ENCODE measurements at places on chromosomes 7 and 10.

DNA sequence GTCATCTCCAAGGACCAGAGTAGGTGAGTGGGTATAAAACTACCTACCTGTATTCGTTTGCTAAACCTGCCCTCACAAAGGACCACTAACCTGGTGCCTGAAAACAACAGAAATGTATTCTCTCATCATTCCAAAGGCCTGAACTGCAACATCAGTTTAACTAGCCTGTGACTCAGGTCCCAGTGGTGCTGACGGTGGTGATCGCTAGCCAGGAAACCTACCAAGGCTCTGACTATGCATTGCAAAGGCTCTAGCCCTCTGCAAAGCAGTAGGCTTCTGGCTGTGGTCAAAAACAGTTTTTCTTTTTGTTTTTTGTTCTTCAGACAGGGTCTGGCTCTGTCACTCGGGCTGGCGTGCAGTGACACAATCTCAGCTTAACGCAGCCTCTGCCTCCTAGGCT is 107.5 kb downstream of the NPTX2 start:
- DNase-seq, result no peak

GRCh38 chr10:107618504-107618994 is 454.0 kb upstream of the SORCS1 start:
- no peak for DNase-seq

GRCh38 chr7:41203542-41203941 is 499.3 kb downstream of the INHBA start:
- no peak for DNase-seq

- DNase-seq, result no peak
Observed at GRCh38 chr10:123043409-123043925, 34.7 kb downstream of the ACADSB start.

DNA sequence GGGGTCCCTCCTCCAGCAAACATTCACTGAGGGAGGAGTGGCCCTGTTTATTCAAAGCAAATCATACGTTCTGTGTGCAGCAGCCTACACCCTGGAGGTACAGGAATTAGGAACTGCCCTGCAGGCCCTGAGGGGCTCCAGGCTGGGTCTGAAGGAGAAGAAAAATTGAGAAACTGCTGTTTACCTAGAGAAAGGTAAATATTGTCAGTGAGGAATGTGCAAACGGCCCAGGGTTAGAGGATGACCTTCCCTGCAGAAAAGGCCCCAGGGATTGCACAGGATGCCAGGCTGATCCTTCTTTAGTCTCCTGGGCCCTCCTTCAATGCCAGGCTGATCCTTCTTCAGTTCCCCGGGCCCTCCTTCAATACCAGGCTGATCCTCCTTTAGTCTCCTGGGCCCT is 5.7 kb downstream of the CALML5 start:
- no peak for DNase-seq

DNA sequence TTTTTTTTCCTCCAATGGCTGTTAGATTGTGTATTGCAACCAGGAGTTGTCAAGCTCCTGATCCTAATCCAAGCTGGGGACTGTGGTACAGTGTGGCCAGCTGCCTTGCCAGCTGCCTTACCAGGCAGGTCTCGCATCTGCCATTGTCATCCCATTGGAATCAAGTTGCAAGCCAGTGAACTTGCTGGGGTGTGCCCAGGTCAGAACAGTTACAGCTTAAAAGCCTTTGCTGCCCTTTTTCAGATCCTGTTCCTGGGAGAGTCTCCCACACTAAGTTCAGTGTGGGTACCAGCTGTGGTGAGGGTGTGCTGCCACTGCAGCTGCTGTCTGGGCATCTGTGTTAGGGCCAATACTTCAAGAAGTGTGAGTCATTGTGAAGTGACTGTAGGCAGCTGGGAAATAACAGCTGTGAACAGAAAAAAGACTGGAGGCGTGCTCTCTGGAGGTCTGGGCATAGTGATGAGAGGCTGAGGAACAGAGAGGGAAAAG is 72.8 kb downstream of the CCNY start:
- no peak for DNase-seq

DNA sequence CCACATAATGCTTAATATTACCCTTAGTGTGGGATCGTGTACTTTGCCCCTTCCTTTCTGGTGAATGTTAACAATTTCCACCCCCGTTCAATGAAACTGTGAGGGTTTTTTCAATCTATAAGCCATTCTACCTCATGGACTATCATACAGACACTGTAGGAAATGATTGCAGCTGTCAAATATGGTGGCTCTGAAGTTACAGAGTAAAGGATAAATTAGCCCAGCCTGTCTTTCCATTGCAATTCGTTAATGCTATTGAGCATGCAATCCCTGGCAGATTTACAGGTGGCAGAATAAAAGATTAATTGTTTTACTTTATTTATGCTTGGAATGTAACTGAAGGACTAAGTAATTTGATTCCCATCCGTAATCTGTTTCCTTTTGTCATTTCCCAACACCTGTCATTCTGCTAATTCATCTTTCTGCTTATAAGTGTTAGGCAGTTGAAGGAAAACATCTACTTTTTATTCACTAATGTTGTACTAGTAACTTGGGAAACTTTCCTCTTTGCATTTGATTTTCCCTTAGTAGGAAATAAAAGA is 1211.6 kb upstream of the LRRN3 start:
- DNase-seq, result no peak

DNA sequence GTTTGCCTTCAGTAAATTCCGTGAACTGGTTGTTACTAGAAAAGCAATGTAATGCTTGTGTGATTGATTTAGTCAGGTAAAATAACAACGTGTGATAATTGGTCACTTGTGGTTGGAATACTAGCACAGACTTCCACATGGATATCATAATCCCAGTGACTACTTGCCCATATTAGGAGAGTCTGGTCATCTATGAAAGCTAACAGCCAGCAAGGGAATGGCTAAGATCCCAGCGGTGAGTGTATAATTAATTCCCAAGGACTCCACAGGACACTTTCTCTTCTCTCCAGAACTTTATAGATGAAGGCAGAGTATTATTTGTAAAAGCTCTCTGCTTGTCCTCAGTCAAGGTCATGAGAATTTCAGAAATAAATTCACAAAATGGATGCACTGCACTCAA is 662.6 kb upstream of the TEX47 start:
- no peak for DNase-seq

GRCh38 chr10:33382216-33382600 is 47.7 kb upstream of the NRP1 start:
- no peak for DNase-seq

DNA sequence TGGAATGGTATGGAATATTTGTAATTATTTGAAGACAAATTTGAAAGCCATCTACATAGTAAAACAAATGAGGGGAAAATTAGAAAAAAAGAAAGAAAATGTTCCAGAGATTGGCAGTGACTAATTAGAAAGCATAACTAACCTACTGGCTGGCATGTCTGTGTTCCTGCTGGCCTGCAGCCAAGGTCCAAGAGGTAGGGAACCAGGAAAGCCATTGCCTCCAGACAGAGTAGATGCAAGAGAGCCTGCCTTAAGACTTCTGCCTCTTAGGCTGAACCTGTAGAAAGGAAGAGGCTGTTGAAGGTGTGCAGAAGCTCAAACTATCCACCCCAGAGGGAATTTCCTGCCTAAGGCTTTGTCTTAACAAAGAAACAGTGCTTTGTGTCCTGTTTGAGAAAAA is 982.0 kb downstream of the SORCS1 start:
- no peak for DNase-seq

Data from stimulated activated CD8-positive, alpha-beta memory T cell treated with anti-CD3 and anti-CD28 coated beads, Interleukin-7, amount 100 ng/mL, for 24 hours (primary cell).